ENCODE measurements at places on chromosomes 4 and X. TPM values are rescaled to one million over a fixed set of nuclear protein-coding genes. Genes with fewer than 3 reads are reported as not detected.

Gene ADH7
- total RNA-seq = not detected

Gene GUCY1A1
- total RNA-seq = 1.4 TPM

Gene MAGEB10
- not detected for total RNA-seq

Gene STARD8
- 7.1 TPM for total RNA-seq

Gene GPR34
- not detected for total RNA-seq

Gene USP17L20
- total RNA-seq = not detected

Gene TMEM33
- 161 TPM for total RNA-seq

Gene YY2
- 1.7 TPM for total RNA-seq

Gene IL21
- total RNA-seq = not detected

Data from HT1080 (cell line).